ENCODE measurements at places on chromosomes 4 and X.
A peak's percentile ranks its signal among the peaks of the same experiment; 100 is the strongest.

DNA sequence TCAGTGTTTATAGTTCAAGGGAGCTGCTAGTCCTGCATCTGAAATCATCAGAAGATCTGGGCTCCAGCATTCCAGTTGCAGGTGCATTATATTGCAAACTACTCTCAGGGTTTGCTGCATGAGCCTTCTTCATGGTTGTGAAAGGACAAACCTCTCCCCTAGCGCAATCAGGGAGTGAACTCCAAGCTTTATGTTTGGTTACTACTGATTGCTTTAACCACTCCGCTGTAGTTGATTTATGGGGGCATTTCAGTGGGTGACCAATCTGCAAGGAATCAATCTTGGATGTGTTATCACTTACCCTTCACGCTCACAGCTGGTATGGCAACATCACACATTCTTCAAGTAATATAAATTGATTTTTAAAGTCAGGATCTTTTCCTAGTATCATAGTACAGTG lies 552.1 kb downstream of the SPOCK3 start:
- no peak for DNase-seq

DNA sequence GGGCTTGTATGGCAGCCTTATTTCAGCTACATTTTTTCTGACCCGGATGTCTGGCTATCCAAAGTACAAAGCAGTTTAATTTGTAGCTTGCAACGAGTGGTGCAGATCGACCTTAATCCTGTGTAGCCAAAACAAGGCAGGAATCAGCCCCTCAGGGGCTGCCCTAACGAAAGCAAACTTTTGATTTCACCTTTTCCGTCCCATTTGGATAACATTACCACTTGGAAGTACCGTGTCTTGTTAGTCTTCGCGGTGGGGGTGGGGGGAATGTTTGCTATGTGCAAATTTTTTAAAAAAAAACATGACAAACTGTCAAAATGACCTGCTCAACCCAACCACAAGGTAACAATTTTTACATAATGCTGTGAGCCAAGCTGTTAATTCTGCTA lies 766 bp upstream of the DNAJB14 start:
- peak; percentile 27 for DNase-seq

- DNase-seq: no peak
Observed at GRCh38 chrX:13565511-13565910, 3.9 kb upstream of the EGFL6 start.

DNA sequence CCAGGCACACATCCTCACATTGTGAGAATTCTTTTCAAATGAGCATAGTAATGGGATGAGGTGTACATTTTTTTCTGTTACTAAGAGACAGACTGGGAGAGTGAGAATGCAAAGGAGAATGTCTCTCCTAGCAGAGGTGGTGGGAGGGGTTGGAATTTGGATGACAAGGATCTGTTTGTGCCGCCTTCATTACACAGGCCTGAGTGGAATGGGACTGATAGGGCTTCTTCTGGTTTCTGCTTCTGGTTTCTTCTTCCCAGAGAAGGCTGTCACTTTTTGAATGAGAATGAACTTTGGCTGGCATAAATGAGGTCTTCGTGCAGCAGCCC lies 55.4 kb downstream of the C4orf51 start:
- DNase-seq: peak; percentile 95

DNA sequence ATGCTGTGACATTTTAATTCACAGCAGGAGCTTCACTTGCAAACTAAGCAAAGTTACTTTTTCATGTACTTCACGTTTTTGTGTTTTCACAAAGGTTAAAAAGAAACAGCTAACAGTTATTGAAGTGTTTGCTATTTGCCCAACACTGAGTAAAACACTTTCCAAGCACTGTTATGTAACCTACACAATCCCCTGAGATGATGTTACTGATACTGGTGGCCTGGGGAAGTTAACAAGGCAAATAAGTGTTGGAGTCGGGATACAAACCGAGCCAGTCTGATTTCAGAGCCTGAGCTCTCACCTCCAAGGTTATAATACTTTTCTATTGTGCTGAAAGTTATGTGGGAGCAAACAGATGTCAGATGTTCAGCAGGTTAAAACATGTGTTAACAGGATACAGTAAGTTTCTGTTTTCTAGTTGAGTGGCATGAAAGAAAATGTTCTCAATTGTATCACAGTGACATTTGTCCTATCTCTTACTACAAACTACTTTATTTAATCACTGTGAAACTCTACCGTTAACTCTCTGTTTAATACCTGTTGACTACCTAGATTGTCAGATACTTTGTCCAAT lies 3.9 kb upstream of the CXCL13 start:
- DNase-seq: no peak

- no peak for DNase-seq
Observed at GRCh38 chr4:148634476-148634875, 192.3 kb upstream of the NR3C2 start.

- DNase-seq: no peak
Observed at GRCh38 chr4:78100060-78100459, 42.9 kb downstream of the FRAS1 start.

DNA sequence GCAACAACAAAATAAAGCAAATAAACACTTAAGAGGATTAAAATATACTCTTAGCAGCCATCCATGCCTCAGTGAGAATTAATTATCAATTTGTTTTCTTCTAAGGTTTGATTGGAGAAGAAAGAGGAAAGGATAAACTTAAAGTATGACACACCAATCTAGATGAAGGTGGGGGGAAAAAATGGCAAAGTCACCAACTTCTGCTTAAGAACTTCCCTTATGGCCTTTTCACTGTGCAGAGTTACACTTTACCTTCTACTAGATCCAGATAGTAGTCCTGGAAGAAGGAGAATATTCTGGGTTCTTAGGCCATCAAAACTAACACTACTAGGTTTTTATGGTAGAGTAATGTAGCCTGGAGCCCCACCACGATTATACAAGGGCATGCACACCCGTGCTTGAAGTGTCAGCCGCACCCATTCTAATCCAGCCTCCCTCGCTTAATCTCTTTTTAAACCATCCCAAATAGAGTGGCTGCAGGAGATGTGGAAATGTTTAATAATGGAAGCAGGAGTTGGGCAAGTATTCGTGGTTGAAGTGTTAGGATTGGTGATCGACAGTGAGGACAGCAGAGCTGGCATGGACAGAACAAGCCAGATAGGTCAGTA lies 14.1 kb downstream of the ENPEP start:
- DNase-seq: no peak

- DNase-seq: no peak
Observed at GRCh38 chrX:31500921-31501320, 429.1 kb upstream of the FTHL17 start.

GRCh38 chrX:10922159-10922558 lies 189.0 kb upstream of the HCCS start:
- DNase-seq: peak; percentile 70

- no peak for DNase-seq
Observed at GRCh38 chr4:14800977-14801376, 201.3 kb upstream of the CPEB2 start.

GRCh38 chr4:22356987-22357596 lies 158.8 kb downstream of the ADGRA3 start:
- DNase-seq: peak; percentile 30

- no peak for DNase-seq
Observed at GRCh38 chrX:42754115-42754514, 23.8 kb downstream of the PPP1R2C start.

GRCh38 chr4:10893395-10893794 lies 208.8 kb upstream of the CLNK start:
- DNase-seq: no peak

GRCh38 chrX:14915596-14915995 lies 42.4 kb downstream of the MOSPD2 start:
- DNase-seq: no peak

- DNase-seq: no peak
Observed at GRCh38 chr4:26000274-26000950, 86.4 kb downstream of the SMIM20 start.

DNA sequence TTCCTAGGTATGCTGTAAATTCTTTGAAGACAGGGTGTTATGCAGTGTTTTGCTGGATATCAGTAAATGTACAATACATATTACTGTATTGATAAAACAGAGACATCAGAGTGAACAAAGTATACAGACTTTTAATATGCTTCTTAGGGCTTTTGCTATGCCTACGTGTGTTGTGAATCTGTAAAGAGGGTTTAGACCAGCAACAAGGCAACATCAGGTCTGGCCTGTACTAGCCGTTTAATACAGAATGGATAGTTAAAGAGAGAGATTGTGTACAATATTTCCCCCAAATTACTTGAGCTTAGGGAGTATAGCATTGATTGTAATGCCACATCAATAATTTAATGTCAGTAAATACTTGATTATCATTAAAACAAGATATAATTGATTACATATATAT lies 75.2 kb downstream of the PAQR3 start:
- no peak for DNase-seq

DNA sequence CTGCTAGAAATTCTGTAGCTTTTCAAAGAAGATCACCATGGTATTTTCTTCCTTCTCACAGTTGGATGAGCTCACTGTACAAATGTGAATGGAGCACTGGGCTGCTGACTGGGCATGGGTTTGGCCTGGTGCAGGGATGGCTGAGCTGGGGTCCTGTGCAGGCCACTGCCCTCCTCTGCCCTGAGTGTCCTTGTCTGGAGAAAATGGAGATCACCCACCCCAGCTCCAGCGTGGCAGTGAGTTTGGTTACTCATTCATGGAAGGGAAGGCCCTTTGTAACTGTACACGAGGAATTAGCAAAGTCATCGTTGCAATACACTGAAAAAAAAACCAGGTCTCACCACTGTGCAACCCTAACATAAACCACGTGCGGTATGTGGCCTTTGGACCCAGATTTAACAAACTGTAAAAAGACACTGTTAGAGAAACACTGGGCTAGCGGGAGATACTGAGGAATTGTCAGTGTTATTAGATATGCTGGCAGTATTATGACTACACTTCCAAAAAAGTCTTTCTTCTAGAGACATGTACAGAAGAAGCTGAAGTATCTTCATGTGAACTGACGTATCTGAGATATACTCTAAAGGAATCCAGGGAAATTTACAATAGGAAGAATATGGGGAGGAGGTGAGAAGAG lies 16.1 kb upstream of the TBC1D14 start:
- DNase-seq: peak; percentile 52

DNA sequence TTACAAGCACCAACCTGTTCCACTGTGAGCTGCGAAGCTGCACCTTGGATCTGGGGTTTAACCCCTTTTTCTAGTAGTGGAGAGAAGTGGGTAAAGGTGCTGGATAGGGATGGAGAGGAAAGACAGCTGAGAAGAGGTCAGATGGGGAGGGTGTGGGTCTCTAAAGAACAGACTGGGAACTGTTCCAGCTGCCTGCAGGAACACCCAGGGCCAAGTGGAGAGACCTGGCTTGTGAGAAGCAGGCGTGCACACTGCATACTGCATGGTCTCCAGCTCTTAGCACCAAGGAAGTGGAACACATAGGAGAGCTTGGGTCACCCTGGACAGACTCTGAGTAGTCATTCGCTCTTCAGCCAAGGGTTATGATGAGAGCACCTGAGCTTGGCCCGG lies 16.1 kb downstream of the BCOR start:
- no peak for DNase-seq

- DNase-seq: no peak
Observed at GRCh38 chrX:94454606-94455005, 780.6 kb downstream of the FAM133A start.

DNA sequence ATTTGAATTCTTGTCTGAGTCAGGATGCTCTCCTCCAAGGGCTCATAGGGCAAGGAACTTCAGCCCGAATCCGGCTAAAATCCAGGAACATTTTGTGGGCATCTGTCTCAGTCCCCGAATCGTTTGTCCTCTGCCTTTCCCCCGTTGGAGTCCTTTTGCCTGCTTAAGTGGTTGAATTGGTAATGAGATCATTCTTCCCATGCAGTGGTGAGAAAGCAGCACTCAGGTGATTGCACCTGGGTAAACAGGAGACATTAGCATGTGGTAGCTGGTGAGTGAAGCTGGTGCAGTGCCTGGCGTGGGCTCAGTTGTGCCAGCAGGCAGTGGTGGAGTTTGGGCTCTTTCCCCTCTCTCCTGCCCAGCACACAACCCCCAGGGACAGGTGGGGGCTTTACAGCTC lies 61.9 kb upstream of the MTM1 start:
- DNase-seq: no peak

DNA sequence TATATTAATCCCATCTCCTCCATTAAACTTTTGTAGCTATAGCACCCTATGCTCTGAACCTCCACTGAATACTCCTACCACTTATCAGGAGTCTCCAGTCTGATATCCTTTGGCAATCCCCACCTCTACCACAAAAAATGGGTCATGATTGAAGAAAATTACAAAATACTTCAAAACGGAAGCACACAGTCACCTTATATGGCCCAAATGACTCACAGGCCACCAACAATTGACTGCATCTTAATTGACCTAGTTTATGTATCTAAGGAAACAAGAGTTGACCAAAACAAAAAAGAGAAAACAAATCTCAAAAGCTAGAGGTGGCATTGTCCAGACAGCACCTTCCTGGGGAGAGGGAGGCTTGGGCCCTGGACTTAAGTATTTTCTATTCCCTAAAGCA lies 120.0 kb upstream of the DIAPH2 start:
- no peak for DNase-seq

DNA sequence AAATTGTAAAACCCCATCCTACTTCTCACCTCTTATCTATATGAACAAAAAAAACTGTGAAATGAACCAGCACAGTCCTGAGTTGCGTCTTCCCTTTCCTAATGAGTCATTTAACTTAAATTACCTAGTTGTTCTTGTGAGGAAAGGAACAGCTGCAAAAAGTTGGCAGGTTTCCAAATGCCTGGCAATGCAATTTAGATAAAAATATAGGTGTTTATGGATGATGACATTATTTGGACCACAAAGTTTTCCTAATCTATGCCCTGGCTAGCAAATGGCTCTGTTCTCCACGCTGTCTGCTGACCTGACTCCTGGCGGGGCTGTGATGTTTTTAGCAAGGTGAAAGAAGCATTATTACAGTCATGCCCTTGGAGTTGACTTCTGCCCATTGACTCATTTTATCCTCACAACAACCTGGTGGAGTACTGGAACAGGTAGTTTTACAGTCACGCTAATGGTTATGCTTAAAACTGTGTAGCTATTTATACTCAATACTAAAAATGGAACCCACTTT lies 29.8 kb upstream of the RELL1 start:
- no peak for DNase-seq
